ENCODE measurements at places on chromosomes 7 and 10. TPM values are rescaled to one million over a fixed set of nuclear protein-coding genes. Genes with fewer than 3 reads are reported as not detected.

DNA sequence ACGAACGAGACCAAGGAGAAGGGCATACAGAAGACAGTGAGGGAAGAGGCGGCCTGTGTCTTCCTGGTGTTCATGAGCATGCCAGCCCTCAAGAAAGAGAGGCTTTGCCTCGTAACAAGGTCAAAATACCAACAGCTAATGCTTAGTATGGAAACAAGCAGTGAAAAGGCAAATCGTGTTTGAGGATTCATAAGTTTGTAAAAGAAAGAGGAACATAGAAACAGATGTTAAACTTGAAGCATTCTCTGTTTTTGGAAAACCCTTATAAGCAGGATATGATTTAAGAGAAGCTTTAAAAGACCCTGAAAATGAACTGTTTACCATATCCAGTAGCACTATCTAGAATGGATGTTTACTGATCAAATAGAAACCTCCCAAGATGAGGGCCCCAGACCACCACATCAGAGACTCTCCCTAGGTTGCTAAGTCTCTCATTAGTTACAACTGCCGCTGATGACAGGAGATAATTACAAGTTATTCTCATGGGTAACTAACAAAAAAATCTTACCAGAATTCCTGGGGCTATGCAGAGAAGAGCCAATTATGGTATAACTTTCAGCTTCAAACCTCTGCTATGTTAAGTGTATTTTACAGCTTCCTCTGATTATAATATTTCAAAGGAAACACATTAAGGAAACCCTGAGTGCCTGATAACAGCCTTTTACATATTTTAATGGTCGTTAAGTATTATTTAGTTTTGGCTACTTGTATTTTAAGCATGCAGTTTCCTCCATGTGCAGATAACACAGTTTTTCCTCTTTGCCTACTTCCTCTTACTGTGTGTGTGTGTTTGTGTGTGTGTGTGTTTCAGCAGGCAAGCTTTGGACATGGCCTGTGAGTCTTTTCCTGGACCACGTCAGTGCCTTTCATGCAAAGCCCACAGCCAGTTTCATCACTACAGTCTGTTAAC, 17.9 kb downstream of the JCAD start:
- DNase-seq = no peak

- no peak for DNase-seq
Observed at GRCh38 chr7:100093054-100093453, 4.3 kb downstream of the COPS6 start.

DNA sequence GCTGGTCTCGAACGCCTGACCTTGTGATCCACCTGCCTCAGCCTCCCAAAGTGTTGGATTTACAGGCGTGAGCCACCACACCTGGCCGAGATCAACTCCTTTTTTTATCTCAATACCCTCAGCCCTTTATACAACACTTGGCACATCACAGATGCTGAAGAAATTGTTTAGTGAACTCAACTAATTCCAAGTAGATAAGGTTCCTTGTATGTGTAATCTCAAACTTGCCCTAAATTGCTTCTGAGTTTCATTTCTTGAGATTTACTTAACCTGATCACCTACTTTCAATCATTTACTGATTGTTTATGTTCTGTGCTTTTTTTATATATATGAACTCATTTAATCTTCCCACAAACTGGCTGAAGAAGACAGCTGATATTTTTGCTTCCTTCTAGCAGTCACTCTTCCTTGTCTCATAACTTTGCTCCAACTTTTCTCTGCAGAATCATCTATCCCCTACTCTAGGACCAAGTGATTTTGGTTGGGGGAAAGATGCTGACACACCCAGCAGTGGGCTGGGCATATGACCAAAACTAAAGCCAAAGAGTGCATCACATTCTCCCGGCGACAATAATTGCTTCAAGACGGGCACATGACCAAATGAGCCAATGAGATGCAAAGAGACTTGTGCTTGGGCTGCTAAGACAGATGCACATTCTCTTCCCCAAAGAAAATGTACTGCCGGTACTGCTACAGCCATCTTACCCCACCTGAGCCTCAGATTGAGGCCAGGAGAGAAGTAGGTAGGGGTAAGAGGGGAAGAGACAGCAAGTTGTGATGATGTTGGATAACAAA, 40.3 kb upstream of the ARID5B start:
- no peak for DNase-seq

DNA sequence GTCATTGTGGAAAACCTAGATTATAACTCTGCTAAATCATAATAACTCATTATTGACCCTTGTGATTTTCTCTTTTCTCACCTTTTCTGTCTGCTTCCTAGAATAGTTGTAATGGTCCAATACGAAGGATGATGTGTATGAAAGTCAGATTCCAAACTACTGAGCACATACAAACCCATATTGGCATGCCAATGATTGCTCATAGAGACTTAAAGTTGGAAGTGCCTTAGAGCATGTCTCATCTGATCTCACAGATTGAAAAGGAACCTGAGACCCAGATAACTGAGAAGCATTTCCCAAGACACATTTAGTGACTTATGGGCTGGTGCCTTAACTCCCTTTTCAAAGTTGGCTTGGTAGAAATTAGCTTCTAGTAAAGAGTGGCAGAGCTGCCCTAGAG, 594.3 kb downstream of the REEP3 start:
- no peak for DNase-seq

- peak; percentile 64 for DNase-seq
Observed at GRCh38 chr7:81005254-81005653, 86.4 kb upstream of the SEMA3C start.

DNA sequence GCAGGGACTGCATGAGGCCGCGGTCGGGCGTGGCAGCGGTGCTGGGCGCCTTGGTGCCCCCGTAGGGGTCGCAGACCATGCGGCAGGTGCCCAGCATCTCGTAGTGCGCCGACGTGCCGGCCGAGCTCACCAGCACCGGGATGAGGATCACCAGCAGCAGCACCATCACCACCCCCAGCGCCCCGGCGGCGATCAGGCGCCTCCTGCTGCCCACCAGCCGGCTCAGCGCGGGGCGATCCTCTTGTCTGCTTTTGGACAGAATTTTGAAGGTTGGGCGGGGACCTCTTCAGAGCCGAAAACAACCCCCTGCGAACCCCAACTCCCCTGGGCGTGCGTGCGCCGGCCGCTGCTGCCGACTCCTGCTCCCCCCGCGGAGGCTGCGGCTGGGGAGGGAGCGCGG, 779 bp downstream of the C1QL3 start:
- no peak for DNase-seq

GRCh38 chr7:111833466-111833865, 271.2 kb upstream of the IMMP2L start:
- DNase-seq = no peak

DNA sequence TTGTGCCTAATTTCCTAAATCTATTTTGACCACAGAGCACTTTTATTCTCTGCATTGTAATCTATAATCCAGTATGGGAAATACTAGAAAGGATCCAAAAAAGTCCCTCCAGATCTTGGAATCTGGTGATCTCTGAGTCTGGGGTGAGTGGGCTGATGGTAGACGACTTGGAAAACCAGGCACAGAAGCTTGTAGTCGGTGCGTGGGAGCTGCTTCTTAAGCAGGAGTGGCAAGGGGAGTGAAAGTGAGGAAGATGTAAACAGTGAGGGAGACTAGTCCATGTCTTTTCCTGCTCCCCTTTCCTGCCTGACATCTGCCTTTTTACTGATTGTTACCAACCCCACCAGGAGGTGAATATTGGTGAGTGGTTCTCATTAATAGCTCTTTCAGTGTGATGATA, 6.8 kb downstream of the AUTS2 start:
- no peak for DNase-seq

GRCh38 chr10:51789903-51790302, 90.5 kb upstream of the CSTF2T start:
- peak; percentile 56 for DNase-seq

- DNase-seq = no peak
Observed at GRCh38 chr7:12093365-12093764, 117.7 kb upstream of the TMEM106B start.

Gene PTPRN2
- 3.3 TPM for total RNA-seq

Gene LIPN
- total RNA-seq = not detected

Gene BNIP3
- 29.4 TPM for total RNA-seq

Gene ITIH5
- total RNA-seq = 45.0 TPM
